ENCODE measurements at places on chromosomes 7 and 10. TPM values are rescaled to one million over a fixed set of nuclear protein-coding genes. Genes with fewer than 3 reads are reported as not detected.
A peak's percentile ranks its signal among the peaks of the same experiment; 100 is the strongest.

- no peak overlapping the region for H3K4me3 ChIP-seq
- no peak overlapping the region for H3K27ac ChIP-seq
- H3K4me1 ChIP-seq, result no peaks in the 10 kb centered on the region
- no peaks in the 10 kb centered on the region for H3K36me3 ChIP-seq
- no peaks in the 10 kb centered on the region for H3K27me3 ChIP-seq
Observed at GRCh38 chr7:113764401-113765035, 154.3 kb downstream of the PPP1R3A start.

The SP8 gene
- total RNA-seq, result not detected

DNA sequence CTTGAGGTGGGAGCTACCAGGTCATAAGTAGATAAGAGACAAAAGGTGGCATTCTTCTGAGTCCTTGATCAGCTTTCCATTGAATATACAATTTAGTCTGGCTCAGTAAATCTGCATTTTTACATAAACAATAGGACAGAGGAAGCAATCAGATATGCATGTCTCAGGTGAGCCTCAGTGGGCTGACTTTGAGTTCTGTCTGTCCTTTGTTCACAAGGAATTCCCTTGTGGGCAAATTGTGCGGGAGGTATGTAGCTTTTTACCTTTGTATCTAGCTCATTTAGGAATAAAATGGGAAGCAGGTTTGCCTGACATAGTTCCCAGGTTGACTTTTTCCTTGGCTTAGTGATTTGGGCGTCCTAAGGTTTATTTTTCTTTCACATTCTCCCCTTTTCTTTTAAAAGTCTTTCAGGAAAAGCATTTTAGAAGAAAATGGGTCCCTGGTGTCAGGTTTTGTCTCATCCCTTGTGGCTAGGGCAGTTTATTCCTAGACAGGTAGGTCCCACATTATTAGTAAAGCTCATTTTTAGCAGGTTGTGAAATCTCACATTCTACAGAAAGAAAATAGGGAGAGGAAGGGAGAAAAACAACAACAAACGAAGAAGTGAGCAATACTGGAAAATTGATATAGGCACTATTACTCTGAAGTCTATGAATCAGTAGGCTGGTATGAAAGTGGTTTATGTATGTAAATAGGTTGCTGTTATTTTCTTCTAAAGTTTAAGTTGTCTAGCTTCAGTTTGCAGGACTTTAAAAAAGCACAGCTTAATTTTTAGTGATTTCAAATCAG is 16.5 kb downstream of the SPAM1 start:
- no peaks in the 10 kb centered on the region for H3K27me3 ChIP-seq
- no peak overlapping the region for H3K4me3 ChIP-seq
- no peak overlapping the region for H3K27ac ChIP-seq
- H3K4me1 ChIP-seq, result no peaks in the 10 kb centered on the region
- no peak for DNase-seq
- no peaks in the 10 kb centered on the region for H3K36me3 ChIP-seq

- H3K27ac ChIP-seq, result no peak overlapping the region
- no peaks in the 10 kb centered on the region for H3K27me3 ChIP-seq
- H3K36me3 ChIP-seq, result no peaks in the 10 kb centered on the region
- no peak for DNase-seq
Observed at GRCh38 chr10:19922236-19922963, 106.2 kb downstream of the PLXDC2 start.

GRCh38 chr7:134774119-134774518 is 5.3 kb upstream of the CALD1 start:
- no peaks in the 10 kb centered on the region for H3K36me3 ChIP-seq
- no peaks in the 10 kb centered on the region for H3K27me3 ChIP-seq
- H3K27ac ChIP-seq, result no peak overlapping the region
- no peak for DNase-seq
- no peak overlapping the region for H3K4me3 ChIP-seq
- no peaks in the 10 kb centered on the region for H3K4me1 ChIP-seq

The UCMA gene
- not detected for total RNA-seq

- no peaks in the 10 kb centered on the region for H3K27me3 ChIP-seq
- peaks cover 42% of the 10 kb centered on the region for H3K4me1 ChIP-seq
- DNase-seq, result peak; percentile 49
- H3K4me3 ChIP-seq, result no peak overlapping the region
Observed at GRCh38 chr10:74824900-74825370, 1.5 kb upstream of the KAT6B start.

The ANKRD16 gene
- 4.8 TPM for total RNA-seq

The ZNF727 gene
- not detected for total RNA-seq

GRCh38 chr10:46515366-46515765 is 41.1 kb downstream of the GPRIN2 start:
- H3K4me3 ChIP-seq, result no peak overlapping the region
- H3K36me3 ChIP-seq, result no peaks in the 10 kb centered on the region
- DNase-seq, result no peak
- no peaks in the 10 kb centered on the region for H3K27me3 ChIP-seq
- no peak overlapping the region for H3K27ac ChIP-seq

- DNase-seq, result no peak
- H3K4me3 ChIP-seq, result no peak overlapping the region
- peaks cover 2% of the 10 kb centered on the region for H3K27me3 ChIP-seq
- H3K36me3 ChIP-seq, result no peaks in the 10 kb centered on the region
- H3K4me1 ChIP-seq, result no peaks in the 10 kb centered on the region
- no peak overlapping the region for H3K27ac ChIP-seq
Observed at GRCh38 chr10:98587156-98587837, 140.6 kb upstream of the HPS1 start.

DNA sequence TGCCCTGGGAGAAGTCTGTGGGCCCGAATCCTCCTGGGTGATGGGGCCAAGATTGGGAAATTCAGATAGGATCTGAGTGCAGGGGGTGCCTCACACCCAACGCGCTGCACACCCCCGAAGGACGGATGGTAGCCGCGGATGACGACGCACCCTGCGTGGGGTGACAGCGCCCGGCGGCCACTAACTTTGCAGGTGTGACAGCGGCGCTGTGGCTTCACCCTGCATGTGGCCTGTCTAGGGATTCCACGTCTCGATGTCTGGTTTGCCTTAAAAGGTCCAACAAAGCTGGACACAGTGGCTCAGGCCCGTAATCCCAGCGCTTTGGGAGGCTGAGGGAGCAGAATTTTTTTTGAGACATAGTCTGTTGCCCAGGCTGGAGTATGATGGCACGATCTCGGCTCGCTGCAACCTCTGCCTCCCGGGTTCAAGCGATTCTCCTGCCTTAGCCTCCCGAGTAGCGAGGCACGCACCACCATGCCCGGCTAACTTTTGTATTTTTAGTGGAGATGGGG is 18.6 kb downstream of the ADAP1 start:
- H3K27ac ChIP-seq, result no peak overlapping the region
- H3K4me1 ChIP-seq, result peaks cover 8% of the 10 kb centered on the region
- H3K4me3 ChIP-seq, result no peak overlapping the region

GRCh38 chr7:13259930-13260329 is 572.5 kb downstream of the ARL4A start:
- H3K27me3 ChIP-seq, result no peaks in the 10 kb centered on the region
- no peaks in the 10 kb centered on the region for H3K4me1 ChIP-seq
- H3K36me3 ChIP-seq, result no peaks in the 10 kb centered on the region
- no peak overlapping the region for H3K4me3 ChIP-seq
- no peak overlapping the region for H3K27ac ChIP-seq

- H3K27ac ChIP-seq, result no peak overlapping the region
- no peaks in the 10 kb centered on the region for H3K27me3 ChIP-seq
- no peak for DNase-seq
- no peaks in the 10 kb centered on the region for H3K4me1 ChIP-seq
- no peak overlapping the region for H3K4me3 ChIP-seq
- H3K36me3 ChIP-seq, result no peaks in the 10 kb centered on the region
Observed at GRCh38 chr7:34069676-34070075, 164.3 kb downstream of the BMPER start.

The LHFPL3 gene
- not detected for total RNA-seq

GRCh38 chr10:58570979-58571378 is 58.3 kb downstream of the BICC1 start:
- H3K4me1 ChIP-seq, result no peaks in the 10 kb centered on the region
- H3K36me3 ChIP-seq, result no peaks in the 10 kb centered on the region
- no peaks in the 10 kb centered on the region for H3K27me3 ChIP-seq

The HOXA13 gene
- total RNA-seq, result not detected

DNA sequence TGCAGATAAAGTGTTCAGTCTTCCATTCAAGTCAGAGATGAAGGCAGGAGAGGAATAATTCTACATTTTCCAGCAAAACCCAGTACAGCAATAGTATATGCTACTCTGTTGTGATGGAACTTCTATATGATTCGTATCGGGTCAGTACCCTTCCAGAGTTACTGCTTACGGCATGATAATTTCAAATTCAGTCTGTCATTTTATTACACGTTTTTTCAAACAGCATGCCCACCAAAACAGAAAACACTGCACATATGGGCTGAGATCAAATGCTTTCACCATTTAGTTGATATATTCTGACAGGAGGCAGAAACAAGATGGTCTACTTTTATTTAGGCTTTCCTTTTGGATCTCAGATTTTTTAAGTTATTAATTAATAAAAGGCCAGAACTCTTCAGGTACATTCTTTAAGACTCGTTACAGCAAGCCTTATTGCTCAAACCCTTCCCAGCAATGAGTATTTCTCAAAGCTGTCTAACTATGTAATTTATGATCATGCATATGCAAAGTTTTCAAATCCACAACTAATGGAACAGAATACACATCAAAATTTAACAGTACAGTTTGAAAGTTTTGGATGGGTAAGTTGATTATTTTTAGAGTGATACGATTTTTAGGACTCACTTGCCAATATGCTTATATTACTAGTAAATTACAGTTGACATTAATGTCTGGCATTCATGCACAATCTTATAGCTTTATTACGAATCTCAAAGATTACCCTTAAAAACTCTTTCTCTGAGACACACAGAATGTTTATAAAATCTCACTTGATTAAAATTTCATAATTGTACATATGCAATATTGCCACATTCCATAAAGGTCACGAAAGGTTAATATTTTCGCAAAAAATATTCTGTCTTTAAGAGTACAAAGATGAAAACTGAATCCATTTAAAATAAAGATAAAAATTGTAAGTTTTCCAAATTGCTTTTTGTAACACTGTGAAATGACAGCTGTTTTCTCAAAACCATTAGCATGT is 91.0 kb downstream of the ANK3 start:
- H3K27me3 ChIP-seq, result no peaks in the 10 kb centered on the region
- DNase-seq, result no peak
- H3K36me3 ChIP-seq, result no peaks in the 10 kb centered on the region
- H3K4me3 ChIP-seq, result no peak overlapping the region
- H3K27ac ChIP-seq, result no peak overlapping the region

DNA sequence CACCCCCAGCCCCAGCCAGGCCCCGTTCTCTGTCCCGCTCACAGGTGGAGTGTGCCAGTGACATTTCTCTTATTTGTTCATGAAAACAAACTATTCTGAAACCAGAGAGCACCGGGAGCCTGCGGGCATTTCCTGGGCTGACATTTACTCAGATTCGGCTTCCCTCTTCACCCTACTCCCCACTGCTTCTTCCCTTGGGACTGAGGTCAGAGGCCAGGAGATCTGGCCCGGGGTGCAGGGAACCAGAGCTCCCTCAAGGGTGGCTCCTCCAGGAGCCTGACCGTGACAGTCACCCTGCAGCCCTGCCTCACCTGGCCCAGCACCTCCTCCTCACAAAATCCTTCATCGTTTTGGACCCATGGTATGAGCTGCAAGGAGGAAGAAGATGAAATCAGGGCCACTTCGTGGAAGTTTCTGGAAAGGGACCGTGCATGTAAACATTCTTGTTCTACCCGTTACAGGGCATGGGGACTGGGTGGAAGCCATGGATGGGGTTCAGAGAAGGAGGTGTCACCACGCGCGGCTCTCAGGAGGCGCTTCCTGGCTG is 12.2 kb downstream of the BHLHA15 start:
- H3K36me3 ChIP-seq, result peaks cover 53% of the 10 kb centered on the region
- no peak for DNase-seq
- H3K27ac ChIP-seq, result no peak overlapping the region
- no peaks in the 10 kb centered on the region for H3K4me1 ChIP-seq

DNA sequence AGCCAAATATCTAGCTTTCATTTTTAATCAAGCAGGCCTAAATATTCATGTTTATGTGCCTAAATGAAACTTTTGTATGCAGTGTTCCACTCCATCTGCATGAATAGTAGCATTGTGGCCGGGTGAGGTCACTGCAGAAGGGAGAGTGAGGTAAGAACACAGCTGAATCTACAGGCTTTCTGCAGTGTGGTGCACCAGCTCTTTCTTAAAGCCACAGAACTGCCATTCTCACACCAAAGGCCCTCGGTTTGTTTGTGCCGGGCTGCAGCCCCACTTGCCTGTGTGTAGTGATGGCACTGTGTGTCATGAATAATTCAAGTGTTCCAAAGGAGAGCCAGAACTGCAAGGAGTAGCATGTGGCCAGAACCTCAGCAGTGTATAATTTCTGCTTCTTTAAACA is 204.1 kb downstream of the TRIL start:
- no peaks in the 10 kb centered on the region for H3K36me3 ChIP-seq
- DNase-seq, result no peak
- no peak overlapping the region for H3K4me3 ChIP-seq
- no peaks in the 10 kb centered on the region for H3K4me1 ChIP-seq

The TFR2 gene
- total RNA-seq, result 8.0 TPM

The ANXA8 gene
- total RNA-seq, result not detected

DNA sequence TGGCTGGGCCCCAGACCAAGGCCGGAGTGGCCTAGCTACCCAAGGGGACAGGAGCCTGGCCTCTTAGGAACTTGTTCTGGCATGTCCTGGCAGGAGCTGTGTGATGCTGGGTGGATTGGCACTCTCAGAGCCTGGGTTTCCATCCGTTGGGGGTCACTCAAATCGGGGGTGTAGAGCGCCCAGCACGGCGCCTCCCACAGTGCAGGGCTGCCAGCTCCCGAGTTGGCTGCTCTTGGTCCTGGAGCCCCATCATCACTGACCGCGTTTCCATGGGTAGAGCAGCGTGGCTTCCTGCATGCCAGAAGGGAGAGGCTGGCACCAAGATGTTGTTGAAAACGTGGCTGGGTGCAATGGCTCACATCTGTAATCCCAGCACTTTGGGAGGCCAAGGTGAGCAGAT is 70.3 kb downstream of the UNCX start:
- no peak overlapping the region for H3K27ac ChIP-seq
- no peak for DNase-seq
- H3K4me3 ChIP-seq, result no peak overlapping the region
- H3K36me3 ChIP-seq, result no peaks in the 10 kb centered on the region
- H3K27me3 ChIP-seq, result no peaks in the 10 kb centered on the region
- no peaks in the 10 kb centered on the region for H3K4me1 ChIP-seq
